ENCODE measurements at places on chromosomes 7 and 10.

GRCh38 chr10:35768011-35768410, 125.9 kb upstream of the FZD8 start:
- DNase-seq, result no peak

DNA sequence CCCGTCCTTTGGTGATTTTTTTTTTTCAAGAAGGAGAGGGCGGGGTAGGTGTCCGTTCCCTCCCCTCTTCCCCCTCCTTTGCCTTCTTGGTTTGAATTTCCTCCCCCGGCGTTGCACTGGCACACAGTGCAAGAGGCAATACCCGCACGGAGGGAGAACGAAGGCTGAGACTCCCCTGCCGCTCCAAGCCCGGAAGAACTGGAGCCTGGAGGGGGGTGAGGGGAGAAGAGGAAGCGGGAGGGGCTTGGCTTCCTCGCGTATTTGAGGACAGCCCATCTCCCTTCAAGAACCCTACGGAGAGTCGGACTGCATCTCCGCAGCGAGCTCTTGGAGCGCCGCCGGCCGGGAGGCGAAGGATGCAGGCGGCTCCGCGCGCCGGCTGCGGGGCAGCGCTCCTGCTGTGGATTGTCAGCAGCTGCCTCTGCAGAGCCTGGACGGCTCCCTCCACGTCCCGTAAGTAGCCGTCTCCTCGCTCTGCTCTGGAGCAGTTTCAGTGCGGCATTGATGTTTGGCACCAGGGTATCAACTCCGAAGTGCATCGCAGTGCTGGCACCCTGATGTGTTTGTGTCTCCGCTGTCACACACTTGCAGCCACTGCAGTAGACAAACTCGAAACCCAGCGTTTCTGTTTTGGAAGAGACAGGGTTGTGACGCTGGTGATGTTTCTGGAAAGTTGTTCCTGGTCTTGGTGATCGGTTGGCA, at the start of gene CNTNAP2:
Gene CNTNAP2, plus strand, starts transcription at position 281 of the 702 bp plus-strand sequence. Its CDS starts 76 bp downstream, at position 357.
- peak; percentile 43 for DNase-seq

- no peak for DNase-seq
Measured at GRCh38 chr10:26335574-26336093, 102.5 kb upstream of the APBB1IP start.

DNA sequence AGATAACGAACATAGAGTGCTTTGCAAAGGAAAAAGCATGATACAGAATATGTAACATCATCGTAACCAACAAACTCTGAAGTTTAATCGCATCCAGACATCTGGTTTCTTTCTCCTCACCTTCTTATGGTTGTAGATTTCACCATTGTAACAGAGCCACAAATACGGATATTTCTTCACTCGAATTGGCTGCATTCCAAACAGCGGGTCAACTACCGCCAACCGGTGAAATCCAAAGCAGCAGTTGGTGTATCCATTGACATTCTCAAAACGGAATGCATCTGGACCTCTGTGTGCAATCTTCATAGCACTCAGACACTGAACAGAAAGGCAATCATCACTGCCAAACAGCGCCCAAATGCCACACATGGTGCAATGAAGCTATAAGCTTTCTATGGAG, 3.4 kb downstream of the ASNS start:
- DNase-seq, result no peak

- no peak for DNase-seq
Measured at GRCh38 chr10:23448802-23449570, 10.1 kb downstream of the OTUD1 start.

DNA sequence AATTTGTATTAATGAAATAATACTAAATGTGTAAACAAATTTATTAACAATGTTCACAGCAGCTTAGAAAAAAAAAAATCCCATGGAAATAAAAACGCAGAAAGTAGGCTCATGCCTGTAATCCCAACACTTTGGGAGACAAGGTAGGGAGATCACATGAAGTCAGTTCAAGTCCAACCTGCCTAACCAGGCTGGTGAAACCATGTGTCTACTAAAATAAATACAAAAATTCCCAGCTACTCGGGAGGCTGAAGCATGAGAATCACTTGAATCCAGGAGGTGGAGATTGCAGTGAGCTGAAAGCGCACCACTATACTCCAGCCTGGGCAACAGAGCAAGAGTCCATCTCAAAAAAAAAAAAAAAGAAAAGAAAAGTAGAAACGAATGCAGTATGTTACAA, 36.2 kb downstream of the LARP4B start:
- DNase-seq, result no peak

Data from BE2C (cell line).